Tibial nerve (tissue), 4 donors: ENCODE measurements at places on chromosomes 5 and 9. TPM values are rescaled to one million over a fixed set of nuclear protein-coding genes. Genes with fewer than 3 reads are reported as not detected.

The DAB2IP gene
- 35.2 TPM for total RNA-seq

DNA sequence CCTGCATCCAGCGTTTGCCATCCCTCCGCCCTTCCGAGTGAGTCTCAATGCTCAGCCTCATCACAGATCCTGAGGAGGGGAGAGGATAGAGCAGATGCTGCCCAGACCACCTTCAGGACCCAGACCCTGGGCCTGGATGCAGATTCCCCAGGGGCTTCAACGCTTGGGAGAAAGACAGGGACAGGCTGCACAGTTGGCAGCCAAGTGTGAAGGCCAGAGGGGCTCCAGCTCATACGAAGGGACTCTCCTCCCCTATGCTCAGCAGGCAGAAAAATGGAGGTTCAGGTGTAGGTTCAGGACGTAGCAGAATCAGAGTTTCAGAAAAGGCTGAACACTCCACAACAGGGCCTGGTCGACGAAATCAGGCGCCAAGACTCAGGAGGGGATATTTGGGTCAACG lies 378.5 kb upstream of the IRX1 start:
- DNase-seq = no peak

The LRRTM2 gene
- 3.7 TPM for total RNA-seq

GRCh38 chr9:37747271-37747753 lies 6.3 kb upstream of the TRMT10B start:
- peak; percentile 48 for DNase-seq

The SPINK4 gene
- total RNA-seq = not detected

DNA sequence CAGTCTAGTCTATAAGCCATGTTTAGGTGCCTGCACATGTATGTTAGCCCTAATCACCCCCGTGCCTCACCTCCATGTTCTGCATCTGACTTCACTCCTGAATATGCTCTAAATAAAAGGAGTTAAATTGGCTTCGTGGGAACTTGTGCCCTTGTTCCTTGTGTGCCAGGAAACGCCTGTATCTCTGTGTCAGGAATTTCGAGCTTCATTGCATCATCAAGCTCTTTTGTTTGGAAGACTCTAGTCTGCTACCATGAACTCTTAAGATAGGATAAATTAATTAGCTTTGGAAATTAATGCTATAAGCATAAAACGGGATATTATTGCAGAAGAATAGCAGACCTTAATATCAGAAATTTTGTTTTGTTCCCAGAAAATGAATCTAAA lies 99.2 kb downstream of the ADCY2 start:
- no peak for DNase-seq
